Natural killer cell treated with Interleukin-12 subunit alpha and Interleukin-12 subunit beta and Interleukin-15 and Interleukin-18, amount 100 ng/mL, for 72 hours (primary cell): ENCODE measurements at places on chromosomes 1 and 21. TPM values are rescaled to one million over a fixed set of nuclear protein-coding genes. Genes with fewer than 3 reads are reported as not detected.

GRCh38 chr1:242178924-242179708 lies 180.2 kb upstream of the MAP1LC3C start:
- no peak for DNase-seq

- peak; percentile 64 for DNase-seq
These were observed 685 bp downstream of the UBAP2L start for GRCh38 chr1:154221278-154222001.

DNA sequence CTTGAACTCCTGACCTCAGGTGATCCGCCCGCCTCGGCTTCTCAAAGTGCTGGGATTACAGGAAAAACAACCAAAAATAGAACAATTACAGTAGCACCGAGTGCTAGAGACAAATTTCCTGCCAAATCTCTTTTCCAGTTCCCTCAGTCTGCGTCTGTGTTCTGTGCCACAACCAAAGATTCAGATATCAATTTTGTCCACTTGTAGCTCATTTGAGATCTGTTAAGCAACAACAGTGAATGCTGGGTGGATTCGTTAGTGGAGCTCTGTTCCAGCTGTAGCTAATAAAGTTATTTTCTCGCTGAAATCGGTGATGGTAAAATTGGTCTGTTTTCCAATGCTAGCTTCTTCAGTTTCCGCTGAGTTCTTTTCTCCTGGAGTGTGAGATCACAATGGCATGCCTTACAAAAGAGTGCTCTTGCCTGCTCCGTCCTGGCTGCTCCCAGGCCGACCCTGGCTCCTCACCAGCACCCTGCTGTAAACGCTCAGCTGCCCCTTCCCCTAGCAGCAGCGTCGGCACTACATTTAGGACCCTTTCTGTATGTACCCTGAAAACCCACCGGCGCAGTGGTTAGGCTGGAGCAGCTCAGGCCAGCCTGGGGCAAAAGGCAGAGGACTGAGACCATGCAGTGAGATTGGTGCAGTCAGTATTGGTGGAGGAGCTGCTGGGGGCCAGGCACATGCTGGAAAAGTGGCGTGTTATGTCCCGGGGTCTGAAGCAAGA lies 395.4 kb downstream of the KIF26B start:
- DNase-seq, result no peak

- DNase-seq, result no peak
These were observed 25.6 kb downstream of the XCL2 start for GRCh38 chr1:168518201-168518689.

DNA sequence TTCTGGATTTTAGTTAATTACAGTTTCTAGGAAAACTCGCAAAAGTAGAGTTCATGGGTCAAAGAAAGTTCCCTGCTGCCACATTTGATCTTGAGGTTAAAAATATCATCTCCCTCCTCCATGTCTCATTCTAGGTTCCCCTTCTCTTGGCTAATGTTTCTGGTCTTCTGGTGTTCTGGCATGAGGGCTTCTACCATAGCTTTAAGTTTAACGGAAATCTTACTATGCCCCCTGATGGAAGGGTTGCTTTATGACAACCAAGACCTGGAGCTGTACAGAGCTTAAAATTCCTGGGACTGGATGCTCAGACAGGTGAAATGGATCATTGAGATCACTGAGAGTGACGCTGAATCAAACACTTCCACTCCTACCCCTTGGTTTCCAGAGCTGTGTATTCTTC lies 1881.7 kb downstream of the MRPL39 start:
- DNase-seq, result no peak

GRCh38 chr1:55244476-55245099 lies 29.4 kb upstream of the USP24 start:
- DNase-seq, result no peak

DNA sequence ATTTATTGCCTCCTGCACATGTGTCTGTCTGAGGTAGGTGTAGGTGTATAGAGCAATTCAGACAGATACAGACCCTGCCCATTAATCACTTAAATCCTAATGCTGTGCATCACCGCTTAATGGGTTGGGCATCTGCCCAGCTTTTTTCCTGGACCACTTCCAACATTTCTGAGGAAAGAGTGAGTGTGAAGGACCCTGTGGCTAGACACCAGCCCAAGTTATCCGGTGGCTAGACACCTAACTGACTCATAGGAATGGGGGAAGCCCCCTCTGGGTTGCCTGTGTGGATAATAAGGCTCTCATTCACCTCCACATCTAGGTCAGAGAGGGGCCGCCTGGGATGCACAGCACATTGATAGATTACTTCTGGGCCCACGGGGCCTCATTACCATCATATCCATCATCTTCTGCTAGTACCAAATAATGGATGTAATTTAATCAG lies 121.1 kb upstream of the RAVER2 start:
- DNase-seq, result no peak

DNA sequence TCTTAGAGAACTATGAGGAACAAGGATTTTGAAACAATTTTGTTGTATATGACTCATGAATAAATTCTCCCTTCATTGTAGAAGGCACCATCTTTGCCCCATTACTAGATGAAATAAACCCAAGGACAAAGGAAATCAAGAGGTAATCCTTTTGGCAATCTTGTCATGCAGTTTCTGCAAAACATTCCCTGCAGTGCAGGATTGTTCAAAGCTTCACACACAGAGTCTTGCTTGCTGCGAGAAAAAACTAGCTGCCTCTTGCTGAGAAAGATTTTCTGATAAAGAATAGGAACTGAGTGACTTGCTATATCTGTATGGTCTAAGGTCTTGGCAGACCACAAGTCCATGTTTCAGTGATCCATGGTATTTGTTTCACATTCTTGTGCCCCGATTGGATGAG lies 657.4 kb upstream of the ADGRL4 start:
- no peak for DNase-seq

Gene IFI44
- 13.5 TPM for total RNA-seq

Gene LIPI
- total RNA-seq, result not detected

Gene KHDC4
- 96.0 TPM for total RNA-seq

Gene EDN2
- total RNA-seq, result not detected

Gene CCDC27
- not detected for total RNA-seq

Gene MANEAL
- total RNA-seq, result 9.0 TPM
